ENCODE measurements at places on chromosomes 3 and 15.
A peak's percentile ranks its signal among the peaks of the same experiment; 100 is the strongest.

- DNase-seq, result no peak
These were observed 27.2 kb upstream of the GBE1 start for GRCh38 chr3:81788610-81789009.

GRCh38 chr3:187293516-187294430 is 2.2 kb upstream of the MASP1 start:
- no peak for DNase-seq

DNA sequence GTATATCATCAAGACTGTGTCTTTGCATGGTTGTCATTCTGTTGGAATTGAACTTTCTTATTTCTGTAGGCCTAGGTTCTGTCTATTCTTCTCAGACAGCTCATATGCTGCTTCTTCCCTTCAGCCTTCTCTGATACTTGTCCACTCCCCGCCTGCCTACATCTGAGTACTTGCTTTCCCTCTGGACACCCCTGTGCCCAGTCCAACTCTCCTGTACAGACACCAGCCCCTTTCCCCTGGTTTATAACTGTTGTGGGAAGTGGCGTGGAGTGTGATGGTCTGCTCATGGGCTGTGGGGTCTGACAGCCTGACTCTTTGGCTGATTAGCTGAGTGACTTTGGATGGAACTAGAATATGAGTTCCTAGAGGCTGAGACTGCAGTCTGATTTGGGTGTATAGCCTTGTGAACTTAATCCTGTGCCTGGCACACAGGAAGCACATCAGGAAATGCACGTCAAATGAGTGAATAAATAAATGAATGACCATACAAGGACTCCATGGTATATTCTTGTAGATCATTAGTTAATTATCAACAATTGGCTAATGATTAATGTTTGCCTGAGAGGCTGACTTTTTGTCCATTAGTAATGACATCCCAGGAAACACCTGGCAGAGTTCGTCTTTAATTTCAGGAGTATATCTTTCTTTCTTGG is 11.8 kb downstream of the CACNA1D start:
- no peak for DNase-seq

DNA sequence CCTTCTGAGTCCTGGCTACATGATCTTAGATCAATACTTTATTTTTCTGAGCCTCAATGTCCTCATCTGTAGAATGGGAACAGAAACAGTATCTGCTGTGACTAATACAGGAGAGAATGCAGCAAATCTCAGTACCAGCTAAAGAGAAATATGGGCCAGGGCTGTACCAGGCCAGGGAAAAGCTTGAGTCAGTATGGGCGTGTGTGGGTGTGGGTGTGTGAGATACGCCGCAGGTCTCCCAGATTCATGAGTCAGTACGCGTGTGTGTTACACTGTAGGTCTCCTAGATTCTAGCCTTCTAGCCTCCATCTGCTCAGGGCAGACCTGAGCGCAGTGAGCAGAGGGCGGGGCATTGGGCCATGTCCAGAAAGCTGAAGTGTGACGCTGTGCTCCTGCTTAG is 15.2 kb downstream of the GNAI2 start:
- peak; percentile 53 for DNase-seq

GRCh38 chr3:39141171-39141995 is 12.0 kb downstream of the CSRNP1 start:
- DNase-seq, result no peak

DNA sequence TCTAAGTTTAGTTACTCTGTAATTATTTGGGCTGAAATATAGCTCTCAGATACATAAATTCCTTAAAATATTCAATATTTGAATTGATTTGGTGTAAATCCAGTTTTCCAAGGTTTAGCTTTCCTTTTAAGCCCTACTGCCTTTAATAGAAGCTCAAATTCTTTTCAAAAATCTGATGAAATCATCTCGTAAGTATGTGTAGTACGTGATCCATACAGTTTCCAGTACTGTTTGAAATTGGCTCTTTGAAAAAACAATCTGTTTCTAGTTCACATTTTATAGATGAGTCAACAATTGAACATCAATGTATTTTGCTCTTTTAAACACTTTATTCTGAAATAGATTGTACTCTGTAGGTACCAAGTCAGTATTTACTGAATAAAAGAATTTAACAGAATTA is 84.2 kb downstream of the LRRC49 start:
- no peak for DNase-seq

DNA sequence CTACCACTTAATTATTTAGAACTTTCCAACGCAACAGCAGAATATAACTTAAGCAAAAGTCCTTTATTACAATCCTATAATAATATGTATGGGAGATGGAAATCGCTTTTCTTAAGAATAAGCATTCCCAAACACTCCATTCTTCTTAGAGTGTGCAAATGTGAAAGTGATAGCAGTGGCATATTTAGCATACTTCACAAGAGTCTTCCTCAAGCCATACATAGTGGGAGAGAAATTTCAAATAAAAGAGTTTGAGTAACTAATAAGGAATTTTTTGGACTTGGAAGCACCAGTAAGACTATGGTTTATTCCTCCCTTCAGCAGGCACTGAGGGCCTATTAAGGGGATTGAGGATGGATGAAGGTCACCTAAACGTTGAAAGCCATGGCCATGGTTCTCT is 22.1 kb upstream of the BNC1 start:
- DNase-seq, result no peak

GRCh38 chr3:153783741-153784480 is 337.3 kb upstream of the ARHGEF26 start:
- no peak for DNase-seq

- DNase-seq, result no peak
These were observed 218.6 kb downstream of the GREM1 start for GRCh38 chr15:32936283-32936918.

DNA sequence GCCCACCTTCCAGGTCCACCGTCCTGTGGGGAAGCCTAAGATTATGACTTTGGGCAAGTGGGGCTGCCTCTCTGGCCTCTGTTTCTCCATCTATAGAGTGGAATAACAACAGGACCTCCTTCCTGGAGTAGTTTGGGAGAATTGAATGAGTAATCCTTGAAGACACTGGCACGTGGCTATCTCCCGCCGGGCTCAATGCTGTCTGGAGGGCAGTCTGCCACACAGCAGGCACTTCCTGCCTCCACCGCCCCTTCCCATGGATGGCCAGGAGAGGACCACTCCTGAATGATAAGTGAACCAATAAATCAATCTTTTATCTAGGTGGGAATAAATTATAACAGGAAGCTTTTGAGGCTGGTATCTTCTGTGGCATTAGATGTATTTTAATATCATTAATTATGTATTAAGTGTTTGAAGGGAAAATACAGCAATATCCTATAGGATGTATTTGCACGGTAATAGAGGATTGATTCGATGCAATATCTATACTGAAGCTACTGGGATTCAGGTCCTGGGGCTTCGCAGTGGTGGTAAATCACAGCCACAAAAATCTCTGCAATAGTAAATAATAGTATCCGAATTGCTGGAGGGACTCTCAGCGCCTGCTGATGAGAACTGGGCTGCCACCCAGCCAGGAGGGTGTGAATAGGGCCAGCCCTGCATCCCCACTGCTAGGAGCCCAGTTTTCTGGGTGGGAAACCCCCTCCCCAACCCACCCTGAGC is 15.9 kb downstream of the MEGF11 start:
- DNase-seq, result no peak

DNA sequence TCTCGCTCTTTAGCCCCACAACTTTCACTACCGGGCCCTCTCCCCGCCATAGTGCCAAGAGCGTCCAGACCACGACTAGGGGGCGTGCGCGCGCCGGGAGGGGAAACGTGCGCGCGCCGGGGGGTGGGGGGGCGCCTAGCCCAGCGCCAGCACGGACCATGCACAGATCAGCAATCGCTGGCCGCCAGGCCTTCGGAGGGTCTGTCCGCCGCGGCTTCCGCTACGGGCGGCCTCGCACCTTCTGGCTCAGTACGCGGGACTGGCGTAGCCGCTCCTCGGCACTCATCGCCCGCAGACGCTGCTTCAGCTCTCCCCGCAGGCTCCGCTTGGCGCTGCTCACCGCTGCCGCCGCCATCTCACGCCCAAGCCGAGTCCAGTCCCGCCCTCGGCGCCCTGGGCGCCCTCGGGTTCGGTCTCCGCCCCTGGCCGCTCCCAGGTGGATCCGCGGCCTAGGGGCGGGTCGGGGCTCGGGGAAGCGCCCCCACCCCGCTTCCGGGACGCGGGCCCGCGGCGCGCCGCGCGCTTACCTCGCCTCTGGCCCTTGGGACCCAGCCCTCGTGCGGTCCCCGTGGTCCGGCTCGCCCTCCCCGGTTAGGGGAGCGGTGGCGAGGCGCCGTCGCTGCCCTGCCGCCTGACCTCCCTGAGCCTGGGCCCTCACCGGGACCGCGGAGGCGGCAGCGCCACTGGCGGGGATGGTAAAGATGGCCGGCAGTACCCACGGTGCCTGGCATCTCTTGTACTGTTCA is at the start of gene MTHFS:
Gene MTHFS (minus strand): TSS at position 381 of the 746 bp plus-strand sequence. CDS start 26 bp downstream, at position 355.
- DNase-seq, result peak; percentile 85

DNA sequence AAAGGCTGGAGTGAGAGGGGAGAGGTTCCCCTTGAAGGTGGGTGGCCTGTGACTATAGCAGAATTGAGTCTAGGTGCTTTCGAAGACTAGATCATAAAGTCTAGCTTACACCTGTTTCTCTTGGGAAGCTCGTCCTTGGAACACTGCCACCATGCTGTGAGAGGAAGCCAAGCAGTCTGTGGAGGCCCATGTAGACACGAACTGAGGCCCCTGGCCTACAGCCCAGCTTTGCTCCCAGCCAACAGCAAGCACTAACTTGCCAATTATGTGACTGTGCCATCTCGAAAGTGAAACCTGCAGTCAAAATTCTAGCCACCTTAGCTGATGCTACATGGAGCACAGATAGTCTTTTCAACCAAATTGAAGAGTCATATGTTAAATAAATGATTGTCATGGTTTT is 190.5 kb upstream of the NECTIN3 start:
- DNase-seq, result peak; percentile 10

DNA sequence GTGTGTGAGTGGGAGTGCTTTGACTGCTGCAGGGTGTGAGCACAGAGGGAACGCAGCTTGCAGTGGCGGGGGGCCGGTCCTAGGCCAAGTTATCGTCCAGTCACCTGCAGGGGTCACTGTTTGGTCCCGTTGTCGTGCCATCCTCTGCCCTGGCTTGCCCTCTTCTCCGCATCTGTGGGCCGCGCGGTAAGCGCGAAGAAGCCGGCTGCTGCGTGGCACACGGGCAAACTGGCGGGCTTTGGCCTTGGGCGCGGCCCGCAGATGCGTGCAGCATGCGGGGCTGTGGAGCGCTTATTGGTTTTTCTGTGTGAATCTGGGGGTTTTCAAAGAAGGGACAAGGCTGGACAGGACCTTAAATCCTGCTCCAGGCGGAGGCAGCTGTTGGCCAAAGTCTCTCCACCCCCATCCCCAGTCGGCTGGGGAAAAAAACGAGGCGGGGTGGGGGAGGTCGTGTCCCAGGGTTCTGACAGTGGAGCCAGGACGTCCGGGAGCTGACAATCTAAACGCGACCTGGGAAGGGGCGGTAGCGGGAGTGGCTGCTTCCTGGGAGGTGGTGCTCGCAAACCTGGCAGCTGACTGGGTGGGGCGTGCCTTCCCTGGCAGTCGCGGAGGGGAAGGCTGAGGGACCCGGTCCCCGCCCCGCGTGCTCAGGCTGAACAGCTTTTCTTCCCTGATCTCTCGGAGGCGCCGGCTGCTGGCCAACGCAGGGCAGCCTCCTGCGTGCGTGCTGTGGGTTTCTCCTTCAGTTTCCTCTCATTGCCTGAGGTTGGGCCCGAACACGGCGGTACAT is 39.7 kb upstream of the VEPH1 start:
- DNase-seq, result no peak

- DNase-seq, result no peak
These were observed 164.0 kb downstream of the PDCD6IP start for GRCh38 chr3:33962396-33962795.

DNA sequence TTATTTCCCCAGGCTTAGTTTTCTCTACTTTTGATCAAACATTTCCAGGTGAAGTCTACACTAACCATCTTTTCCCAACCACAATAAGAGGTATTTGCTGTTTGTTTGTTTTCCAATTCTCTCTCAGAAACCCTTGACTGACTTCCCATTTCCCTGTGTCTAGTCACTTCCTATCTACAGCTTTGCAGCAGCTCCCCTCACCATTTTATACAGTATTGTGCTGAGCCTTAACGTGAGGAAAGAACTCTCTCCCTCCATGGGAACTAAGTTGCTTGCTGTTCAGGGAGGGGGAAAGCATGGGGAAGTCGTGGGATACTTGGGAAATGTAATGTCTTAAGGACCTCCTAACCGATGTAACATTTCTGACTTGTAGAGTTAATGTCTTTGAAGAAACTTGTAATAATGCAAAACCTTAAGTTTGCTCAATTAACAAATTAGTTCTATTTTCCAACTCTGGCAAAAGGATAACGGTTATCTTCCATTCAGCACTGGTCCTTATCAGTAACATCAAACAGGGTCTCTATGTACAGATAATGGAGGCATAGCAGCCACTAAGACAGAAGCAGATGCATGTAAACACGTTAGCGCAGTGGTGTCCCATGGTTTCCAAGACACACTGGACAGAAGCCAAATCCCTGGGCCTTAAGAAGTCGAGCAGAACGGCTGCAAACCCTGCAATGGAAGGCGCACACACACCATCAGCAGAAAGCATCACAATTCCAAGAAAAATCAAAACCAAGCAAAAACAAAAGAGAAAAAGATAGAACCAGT is 39.7 kb downstream of the NPTN start:
- no peak for DNase-seq

DNA sequence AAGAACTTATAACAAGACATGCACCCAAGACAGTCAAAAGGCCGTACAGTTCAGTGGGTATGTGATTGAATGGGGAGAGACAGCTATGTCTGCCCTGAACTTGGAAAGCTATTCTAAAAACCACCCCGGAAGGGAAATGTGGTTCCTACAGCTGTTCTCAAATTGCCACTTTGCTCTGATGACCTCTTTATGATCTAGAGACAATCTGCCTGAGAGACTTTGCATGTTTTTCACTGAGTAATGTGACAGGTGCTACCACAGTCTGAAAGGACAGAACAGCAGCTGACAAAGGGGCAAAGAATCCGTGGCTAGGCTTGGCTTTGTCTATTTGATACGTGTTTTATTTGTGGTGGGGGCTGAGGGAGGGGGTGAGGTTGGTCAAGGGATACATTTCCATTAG is 148.3 kb upstream of the NPHP3 start:
- no peak for DNase-seq

- DNase-seq, result no peak
These were observed 291.6 kb upstream of the PLSCR5 start for GRCh38 chr3:146896711-146897110.

DNA sequence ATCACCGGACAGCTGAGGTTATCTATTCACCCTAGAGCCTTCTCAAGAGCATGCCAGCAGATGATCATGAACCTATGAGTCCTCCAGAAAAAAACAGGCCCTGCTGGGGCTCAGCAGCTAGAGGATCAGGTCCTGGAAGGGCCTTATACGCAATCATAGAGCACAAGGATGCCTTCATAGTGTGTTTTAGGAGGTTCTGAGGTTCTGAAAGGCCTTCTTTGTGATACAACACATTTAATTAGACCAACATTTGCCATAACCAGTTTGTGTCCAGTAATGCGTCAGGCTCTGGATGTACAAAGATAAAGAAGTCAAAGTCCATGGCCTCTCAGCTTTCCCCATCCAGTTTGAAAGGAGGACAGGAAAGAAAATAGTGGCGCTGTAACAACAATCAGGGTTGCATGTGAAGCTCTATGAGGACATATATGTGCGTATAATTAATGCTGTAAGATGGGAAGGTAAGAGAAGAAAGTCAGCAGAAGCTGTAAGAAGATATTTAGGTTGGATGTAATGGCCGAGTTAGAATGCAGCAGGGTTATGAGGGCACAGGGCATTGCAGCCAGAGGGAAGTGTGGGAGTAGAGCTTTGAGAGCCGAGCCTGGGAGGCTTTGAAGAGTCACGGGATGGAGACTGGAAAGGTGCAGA is 302.6 kb upstream of the TBL1XR1 start:
- no peak for DNase-seq

- no peak for DNase-seq
These were observed 71.7 kb downstream of the CYP19A1 start for GRCh38 chr15:51266656-51267050.

Measured in activated CD4-positive, alpha-beta T cell treated with anti-CD3 and anti-CD28 coated beads, Interleukin-2, Interleukin-6, amounts not matched to agents 100 ng/mL and 50 ng/mL, durations not matched to agents 16 hours and 8 hours (primary cell).